Bone marrow (tissue), 2 donors: ENCODE measurements at places on chromosomes 12 and 14.
A peak's percentile ranks its signal among the peaks of the same experiment; 100 is the strongest.

- DNase-seq = no peak
These were observed 39.2 kb upstream of the DYNC1H1 start for GRCh38 chr14:101925152-101925551.

GRCh38 chr14:60064491-60065072 lies 27.1 kb upstream of the PCNX4 start:
- peak; percentile 25 for DNase-seq

- DNase-seq = no peak
These were observed 68.1 kb downstream of the TPH2 start for GRCh38 chr12:72006766-72007165.

DNA sequence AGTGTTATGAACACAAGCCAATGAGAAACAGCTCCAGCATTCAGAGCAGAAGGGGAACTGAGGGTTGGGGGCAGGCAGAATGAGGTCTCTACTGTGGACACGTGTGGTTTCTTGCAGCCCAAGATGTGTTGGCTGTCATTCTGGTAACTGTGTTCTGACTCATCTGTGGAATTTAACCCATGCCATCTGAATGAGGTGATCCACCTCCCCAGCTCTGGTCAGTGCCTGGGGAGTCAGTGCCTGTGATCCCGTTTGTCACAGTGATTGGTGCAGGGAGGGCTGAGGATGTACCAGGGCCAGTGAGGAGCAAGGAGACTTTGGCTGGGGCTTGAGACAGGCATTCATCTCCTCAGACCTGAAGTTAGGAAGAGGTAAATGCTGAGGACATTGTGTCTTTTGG lies 216.8 kb downstream of the MSRB3 start:
- no peak for DNase-seq

DNA sequence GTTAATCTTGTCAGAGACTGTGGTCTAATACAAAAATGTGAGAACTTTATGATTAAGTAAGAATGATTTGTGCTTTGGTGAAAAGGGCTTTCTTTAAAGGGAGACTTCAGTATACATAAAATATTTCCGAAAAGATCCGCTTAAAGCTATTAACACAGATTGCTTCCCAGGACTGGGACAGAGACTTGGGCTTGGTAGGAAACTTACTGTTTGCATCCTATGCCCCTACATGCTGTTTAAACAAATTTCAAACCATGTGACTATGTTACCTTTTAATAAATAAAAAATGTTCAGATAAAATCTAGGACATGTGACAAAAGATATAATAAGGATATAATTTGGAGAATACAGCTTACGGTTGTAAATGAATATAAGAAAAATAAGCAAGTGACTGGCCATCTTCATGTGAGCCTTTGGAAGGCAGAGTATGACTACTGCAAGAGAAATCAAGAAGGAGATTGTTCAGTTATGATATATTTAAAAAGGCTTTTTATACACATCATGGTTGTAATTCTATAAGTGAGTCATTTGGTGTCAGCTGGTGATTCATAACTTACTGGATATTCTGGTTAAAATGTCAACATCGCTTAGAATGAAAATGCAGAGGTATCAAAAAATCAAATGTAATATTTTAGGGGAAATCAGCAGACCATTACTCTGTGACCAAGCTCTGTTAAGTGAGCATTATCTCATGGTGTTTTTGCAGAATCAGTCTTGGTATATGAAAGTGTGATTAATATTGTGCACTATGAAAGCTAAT lies 234.7 kb upstream of the E2F7 start:
- no peak for DNase-seq

- DNase-seq = no peak
These were observed 240.8 kb downstream of the ZFP36L1 start for GRCh38 chr14:68552075-68552474.

DNA sequence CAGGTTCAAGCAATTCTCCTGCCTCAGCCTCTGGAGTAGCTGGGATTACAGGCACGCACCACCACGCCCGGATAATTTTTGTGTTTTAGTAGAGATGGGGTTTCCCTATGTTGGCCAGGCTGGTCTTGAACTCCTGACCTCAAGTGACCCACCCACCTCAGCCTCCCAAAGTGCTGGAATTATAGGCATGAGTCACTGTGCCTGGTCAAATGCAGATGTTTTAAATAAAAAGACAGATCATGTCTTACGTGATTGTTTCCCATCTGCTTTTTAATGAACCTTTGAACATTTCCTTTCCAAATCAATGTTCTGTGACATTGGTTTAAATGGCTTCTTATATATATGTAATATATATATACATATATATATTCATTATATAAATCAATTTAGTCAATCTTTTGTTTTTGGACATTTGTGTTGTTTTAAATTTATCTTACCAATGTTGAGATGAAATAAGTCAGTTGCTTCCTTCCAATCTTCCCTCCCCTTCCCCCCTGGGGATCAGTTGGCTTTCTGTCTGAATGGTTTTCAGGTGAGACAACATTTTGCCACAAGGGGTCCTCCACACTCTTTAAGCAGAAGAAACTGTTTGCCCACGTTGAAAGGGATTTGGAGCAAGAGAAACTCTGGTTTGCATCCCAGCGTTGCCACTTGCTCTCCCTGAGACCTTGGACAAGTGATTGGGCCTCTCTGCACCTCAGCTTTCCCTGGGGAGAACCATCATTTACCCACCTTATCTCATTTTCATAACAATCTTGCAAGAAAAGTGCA lies 47.6 kb upstream of the RBM19 start:
- DNase-seq = no peak

DNA sequence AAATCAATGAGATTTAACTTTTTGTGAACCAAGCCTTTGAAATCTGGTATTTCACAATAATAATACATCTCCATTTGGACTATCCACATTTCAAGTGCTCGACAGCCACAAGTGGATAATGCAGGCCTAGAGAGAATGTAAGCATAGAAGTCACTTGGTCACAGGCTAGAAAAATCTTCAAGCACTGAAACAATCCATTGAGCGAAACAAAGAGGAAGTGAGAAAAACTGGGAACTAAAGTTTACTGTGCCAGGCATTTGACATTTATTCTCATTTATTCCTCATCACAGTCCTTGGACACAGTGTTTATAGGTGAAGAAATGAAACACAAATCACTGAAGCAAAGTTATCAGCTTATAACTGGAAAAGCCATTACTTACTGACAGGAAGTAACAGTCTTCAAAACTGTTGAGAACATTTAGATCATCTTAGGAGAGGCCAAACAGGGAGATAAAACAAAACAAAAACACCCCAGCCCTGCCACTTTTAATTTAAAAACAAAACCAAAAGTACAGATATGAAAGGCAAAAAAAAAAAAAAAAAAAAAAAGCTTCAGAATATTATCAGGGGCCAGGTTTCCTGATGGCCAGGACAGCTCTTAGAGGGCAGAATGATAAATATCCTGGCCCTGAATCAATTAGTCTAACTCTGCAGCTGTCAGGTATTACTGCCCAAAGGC lies 29.2 kb downstream of the GNS start:
- DNase-seq = no peak

DNA sequence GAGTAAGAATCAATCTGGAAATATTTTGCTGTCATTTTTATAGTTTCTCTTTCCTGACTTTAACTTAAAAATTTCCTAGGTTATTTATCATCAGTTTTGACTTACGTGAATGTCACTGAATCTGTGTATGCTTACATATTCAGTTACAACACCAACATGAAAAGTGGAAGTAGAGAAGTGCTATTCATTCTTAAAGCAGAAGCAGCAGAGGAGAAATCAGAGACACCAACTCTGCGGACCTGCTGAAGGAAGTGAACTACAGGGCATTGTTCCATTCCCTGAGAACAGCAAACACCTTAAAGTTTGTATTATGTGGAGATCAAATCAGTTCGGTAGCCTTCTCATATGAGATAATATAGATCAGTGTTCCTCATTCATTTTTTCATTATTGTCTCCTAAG lies 34.1 kb downstream of the RAD51B start:
- DNase-seq = no peak

DNA sequence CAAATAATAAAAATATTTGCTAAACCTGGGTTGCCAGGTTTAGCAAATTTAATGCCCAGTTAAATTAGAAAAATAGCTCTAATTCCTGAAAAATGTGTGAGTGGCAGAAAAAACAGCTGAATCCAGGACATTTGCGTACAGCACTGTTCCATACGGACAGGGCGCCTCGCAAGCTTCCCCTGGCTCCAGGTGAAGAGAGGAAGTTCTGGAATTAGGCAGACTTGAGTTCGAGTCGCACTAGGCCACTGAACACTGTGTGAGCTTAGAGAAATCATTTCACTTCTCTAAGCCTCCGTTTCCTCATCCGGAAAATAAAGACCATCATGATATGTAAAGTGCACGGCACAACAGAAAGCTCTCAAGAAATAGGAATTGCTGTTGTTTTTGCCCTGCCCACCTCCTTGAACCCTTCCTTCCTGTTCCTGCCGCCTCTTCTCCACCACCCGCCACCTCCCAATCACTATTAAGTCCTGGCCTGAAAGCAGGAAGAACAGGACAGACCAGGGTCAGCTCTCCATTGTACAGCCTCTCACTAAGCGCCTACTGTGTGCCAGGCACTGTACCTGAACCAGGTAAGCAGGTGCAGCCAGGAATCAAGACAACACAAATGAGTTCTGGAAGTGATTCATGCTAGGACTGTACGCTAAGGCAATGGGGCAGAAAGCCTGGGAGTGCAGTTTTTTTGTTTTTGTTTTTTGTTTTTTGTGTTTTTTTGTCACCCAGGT lies 763 bp upstream of the PHETA1 start:
- DNase-seq = no peak

DNA sequence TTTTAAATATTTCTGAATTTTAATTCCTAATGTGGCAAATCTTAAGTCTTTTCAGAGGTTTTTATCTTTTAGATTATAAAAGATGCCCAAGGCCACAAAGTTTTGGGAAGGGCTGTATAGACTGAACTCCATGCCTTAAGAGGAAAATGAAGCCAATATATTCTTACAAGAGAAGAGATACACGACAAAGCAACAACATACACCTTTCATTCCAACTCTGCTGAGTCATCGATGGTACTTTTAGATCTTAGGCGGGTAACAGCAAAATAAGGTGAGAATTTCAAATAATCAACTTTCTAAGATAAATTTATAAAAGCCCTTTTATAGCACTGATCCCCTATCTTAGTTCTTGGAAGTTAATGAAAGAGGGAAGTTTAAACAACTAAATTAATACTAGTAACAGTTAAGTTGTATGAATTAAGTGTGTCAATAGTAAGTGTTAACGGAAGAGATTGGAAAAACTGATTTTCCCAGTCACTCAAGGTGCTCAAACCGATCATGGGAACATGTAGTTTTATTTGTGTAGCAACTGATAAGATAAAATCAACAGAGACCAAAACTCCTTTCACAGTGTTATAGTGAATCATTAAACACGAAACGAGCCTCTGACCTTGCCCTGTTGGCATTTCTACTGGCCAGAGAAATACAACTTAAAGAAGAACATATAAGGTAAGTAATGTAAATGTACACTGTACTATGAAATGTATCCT lies 18.8 kb upstream of the PIK3C2G start:
- DNase-seq = no peak

DNA sequence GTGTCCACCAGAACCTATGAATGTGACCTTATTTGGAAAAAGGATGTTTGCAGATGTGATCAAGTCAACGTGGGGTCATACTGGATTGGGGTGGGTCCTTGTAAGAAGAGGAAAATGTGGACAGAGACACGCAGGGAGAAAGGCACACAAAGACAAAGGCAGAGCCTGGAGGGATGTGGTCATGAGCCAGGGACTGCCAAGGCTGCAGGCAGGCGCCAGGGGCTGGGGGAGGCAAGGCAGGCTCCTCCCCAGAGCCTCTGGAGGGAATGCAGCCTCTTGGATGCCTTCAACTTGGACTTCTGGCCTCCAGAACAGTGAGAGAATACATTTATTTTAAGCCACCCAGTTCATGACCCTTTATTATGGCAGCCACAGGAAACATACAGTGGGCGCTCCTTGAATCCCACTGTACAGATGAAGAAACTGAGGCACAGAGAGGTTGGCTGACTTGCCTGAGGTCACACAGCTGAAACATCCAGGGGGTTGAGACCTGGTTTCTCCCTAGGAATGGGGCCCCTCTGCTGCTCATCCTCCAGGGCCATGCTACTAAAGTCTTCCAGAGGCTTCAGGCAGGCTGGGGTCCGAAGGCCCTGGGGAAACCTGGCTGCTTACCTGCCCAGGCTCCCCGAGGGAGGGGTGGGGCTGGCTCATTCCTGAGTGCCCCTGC lies 99.7 kb downstream of the RFLNA start:
- no peak for DNase-seq

- no peak for DNase-seq
These were observed 20.1 kb upstream of the AKAP5 start for GRCh38 chr14:64444984-64445845.

DNA sequence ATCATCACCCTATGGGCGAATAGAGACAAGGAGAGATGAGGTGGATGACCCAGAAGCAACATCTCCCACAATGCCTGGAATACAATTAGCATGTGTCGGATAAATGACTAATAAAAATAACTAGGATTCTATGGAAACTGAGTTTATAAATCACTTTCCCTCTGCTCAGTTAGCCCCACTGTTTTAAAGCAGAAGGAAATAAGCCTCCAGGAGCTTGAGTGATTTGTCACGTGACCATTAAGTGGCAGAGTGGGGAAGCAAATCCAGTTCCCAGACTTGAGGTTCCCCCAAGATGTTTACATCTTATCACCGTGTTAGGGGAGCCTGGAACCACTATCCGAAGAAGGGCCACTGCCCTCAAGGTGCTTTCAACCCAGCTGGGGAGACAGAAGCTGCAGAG lies 136.5 kb upstream of the CCND2 start:
- no peak for DNase-seq

DNA sequence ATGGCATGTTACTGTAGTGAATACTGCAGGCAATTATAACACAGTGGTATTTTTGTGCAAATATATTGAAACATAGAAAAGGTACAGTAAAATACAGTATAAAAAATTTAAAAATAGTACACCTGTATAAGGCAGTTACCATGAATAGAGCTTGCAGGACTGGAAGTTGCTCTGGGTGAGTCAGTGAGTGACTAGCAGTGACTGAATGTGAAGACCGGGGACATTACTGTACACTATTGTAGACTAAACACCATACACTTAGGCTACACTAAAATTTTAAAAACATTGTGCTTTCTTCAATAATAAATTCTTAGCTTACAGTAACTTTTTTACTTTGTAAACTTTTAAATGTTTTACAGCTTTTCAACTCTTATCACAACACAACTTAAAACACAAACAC lies 181.7 kb downstream of the GALC start:
- no peak for DNase-seq

DNA sequence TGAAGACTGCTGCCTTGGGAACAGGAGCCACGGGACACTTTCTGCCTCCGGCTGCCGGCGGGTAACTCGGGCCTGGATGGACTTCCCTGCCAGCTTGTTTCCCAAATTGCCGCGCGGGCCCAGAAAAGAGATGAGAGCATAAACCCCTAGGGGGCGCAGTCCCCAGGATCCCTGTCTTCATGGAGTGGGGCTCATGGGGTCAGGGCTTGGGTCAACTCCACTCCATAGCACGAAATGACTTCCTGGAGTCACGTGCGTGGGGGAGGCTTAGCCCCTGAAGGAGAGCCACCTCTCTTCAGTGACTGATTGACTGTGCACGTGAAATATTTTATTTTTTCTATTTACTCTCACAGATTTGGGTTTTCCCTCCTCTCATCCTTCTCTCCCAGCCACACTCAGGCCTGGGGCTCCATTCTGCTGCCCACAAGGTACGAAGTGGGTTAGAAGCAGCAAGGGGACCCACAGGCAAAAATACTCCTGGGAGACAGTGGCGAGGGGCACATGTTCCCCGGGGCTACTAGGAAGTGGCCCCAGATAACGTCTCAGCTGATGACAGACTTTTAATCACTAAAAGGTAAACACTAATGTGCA lies 10.0 kb downstream of the PGF start:
- DNase-seq = no peak

GRCh38 chr14:94400422-94400841 lies 12.0 kb upstream of the SERPINA1 start:
- DNase-seq = no peak
